ENCODE measurements at places on chromosomes 2 and 18.
A peak's percentile ranks its signal among the peaks of the same experiment; 100 is the strongest.

- no peak for DNase-seq
Observed at GRCh38 chr2:231542136-231542535, 11.9 kb upstream of the NMUR1 start.

DNA sequence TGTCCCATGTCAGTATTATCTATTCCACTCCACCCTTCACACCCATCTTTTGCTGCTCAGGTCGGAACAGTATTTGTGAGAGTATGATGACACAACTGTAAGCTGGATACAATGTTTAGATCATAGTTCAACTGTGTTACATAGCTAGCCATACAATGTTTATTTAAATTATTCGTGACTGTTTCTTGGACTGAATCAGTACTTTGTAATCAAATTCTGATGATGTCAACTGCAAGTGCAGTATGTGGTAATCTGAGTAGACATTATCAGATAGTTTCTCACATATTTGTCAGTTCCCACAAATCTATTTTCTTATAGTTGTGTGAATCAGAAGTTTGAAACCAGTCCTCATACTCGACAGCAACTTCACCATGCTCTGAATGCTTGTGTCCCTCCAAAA, 177.6 kb downstream of the ZNF407 start:
- no peak for DNase-seq

DNA sequence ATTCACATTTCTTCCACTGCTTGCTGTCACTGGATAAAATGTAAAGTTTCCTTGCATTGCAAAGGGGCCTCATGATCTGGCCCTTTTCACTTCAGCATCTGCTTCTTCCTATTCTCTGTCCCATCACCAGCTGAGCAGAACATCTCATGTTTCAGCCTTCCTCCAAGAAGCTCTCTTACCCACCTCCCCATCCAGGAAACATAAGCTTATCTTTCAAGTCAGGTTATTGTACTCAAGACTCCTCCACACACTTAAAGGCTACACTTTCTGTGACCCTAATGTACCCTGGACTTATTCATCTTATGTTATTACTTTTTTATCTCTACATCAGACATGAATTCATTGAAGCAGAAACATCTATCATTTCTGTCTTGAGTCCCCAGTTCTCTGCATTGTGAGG, 230.5 kb downstream of the PMAIP1 start:
- DNase-seq = no peak

- DNase-seq = no peak
Observed at GRCh38 chr2:215002500-215002899, 135.9 kb downstream of the ABCA12 start.

DNA sequence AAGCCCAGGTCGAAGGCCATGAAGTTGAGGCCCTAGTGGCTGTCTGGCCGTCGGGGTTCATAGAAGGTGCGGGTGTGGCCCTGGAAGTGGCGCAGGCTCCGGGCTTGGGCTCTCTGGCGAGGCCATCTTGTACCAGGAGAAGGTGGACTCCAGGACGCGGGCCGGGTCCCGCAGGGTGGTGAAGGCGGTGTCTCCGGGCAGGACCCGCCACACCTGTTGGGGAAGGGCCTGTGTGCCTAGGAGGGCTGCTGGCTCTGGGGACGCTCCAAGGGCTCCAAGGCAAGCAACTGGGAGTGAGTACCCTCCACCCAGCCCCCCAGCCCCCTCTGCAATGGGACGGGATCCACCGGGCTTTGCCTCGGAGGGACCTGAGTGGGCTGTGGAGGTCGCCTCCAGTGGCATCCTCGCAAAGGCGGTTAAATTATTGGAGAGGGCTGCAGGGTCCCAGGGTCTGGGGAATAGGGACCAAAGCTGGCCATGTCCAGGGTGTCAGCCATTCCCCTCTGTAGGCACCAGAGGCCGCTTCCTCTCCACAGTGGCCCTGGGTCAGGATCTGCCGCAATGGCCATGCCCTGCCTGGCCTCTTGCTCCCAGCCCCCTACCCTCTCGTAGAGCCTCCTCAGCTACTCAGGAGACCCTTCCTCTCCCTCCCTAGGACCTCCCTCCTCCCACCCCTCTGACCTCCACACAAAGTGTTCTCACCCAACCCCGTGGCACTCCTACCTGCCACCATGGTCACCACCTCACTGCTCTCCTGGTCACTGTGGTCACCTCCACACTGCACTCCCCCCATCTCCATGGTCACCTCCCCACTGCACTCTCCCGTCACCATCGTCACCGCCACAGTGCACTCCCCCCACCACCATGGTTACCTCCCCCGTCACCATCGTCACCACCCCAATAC, 10.3 kb downstream of the AQP12A start:
- no peak for DNase-seq

GRCh38 chr18:35283923-35284794, 5.9 kb downstream of the ZSCAN30 start:
- no peak for DNase-seq

DNA sequence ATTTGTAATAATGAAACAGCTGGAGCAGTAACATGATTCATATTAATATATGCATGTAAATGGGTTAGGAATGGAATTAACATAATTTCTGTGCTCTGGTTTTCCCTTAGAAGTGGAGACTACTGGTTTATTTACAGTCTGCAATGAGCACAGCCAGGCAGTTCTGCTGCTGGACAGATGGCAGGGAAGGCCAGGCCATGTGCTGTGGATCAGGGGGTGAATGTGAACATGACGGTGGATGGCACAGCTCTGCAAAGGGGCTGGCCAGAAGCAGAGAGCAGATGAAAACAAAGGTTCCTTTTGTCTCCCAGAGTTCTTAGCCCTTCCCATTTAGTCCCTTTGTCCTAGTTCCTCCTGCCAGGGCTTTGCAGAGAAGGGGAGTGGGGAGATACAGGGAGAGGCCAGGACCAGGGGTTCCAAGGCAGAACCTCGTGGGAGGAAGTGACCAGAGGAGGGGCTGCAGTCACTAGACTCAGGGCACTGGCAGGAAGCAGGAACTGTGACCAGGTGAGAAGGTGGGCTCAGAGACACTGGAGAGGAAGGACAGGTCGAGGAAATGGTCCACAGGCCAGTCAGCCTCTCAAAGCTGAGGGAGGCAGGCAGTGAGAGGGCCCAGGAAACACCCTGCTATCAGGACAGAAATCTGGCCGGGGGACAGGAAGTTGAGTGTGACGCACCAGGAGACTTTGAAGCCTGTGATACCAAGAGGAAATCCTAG, 112.9 kb upstream of the ATP8B1 start:
- DNase-seq = no peak

DNA sequence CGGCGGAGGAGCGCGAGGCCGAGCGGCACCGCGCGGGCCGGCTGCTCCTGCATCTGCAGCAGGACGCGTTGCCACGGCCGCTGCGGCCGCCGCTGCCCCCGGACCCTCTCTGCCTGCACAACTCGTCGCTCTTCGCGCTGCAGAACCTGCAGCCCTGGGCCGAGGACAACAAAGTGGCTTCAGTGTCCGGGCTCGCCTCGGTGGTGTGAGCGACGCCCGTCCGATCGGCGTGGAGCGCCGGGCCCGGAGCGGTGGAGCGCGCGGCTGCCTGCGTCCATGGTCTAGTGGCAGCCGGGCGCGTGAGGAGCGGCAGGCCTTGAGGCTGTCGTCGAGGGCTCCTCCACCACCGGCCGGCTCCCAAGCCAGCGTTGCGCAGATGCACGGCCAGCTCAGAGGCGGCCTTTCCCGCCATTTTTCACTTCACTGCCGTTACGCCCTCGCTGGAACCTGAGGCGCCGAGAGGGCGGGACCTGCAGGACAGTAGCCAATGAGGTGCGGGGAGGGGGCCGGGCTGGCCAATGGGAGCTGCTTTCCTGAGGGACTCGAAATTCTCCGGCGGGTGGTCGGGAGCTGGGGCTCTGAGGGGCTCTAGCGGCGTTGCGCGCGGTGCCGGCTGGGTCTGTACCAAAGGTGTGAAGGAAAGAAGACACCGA, 1.9 kb downstream of the TLX2 start:
- DNase-seq = peak; percentile 74

- DNase-seq = no peak
Observed at GRCh38 chr2:20291106-20291564, 59.5 kb downstream of the PUM2 start.

GRCh38 chr2:8309131-8309530, 372.7 kb upstream of the ID2 start:
- DNase-seq = no peak

DNA sequence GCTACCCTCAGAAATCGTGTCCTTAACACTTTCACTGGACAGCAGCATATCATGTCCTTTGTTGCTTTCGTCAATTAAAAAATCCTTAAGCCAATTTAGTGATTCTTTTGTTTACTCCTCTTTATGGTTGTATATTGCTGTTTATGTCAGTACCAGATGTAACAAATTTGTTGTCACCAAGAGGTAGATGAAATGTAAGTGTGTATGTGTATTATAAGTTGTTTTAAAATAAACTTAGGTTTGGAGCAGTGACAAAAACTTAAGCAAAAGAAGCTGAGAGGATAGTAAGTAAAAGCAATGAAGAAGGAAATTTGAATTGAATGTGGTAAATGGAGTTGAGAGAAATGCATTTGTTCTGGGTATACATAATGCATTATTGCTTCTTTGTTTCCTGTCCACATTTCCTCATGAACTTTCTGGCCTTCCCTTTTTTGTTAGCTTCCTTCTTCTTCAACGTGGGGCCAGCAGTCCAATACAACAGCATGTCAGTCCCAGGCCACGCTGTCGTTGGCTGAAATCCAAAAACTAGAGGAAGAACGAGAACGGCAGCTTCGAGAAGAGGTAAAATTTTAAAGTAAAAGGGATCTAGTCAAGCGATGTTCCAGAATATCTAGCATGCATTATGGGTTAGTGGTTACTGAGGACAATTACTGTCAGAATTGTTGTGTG, 30.5 kb upstream of the SNORC start:
- DNase-seq = no peak

DNA sequence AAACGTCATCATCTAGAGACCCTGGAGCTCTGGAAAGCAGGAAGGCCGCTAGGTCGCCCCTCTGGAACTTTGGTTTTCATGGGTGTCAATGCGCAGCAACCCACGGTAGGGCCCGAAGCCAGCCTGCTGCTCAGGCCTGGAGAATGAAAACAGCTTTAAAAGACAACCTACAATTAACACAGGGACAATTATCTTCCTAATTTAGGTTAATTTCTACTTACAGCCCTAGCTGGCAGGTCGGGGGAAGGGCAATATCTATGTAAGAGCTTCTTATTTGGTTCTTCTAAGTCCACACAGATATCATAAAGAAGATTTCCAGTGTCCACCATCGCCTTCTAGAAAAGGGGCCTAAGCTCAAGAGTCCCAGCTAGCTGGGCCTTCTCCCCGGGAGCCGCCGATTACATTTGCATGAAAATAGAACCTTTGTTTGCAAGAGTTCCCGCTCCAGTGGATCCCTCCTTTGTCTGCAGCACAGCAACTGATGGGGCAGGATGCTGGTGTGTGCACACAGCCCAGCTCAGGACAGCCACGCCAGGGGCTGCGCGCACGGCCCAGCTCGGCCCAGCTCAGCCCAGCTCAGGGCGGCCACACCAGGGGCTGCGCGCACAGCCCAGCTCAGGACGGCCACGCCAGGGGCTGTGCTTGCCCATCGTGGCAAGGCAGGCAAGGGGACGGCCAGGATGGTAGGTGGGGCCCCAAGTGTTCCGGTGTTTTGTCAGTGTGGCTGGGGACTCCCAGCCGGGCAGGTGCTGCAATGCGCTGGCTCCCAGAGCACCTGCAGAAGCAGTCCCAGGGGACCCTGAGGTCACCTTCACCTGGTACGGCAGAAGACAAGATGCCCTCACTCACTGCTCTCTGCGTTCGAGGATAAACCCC, 109.1 kb downstream of the HDAC4 start:
- no peak for DNase-seq

DNA sequence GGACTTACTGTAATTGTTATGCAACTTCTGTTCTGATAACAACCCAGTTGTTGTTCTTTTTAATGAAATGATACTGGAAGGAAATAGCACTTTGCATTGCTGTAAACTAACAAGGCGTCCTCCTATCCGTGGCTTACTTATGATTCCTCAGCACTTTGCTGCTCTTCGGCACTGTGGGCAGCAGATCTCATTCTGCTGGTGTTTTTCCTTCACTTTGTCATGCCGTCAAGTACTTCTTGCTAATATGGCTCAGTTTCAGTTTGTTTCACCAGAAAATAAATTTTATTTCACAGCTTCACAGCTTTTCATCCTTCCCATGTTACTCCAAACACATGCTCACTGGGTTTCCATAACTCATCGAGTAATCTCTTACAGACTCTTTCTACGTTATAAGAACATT, 289.3 kb downstream of the MEIS1 start:
- no peak for DNase-seq

DNA sequence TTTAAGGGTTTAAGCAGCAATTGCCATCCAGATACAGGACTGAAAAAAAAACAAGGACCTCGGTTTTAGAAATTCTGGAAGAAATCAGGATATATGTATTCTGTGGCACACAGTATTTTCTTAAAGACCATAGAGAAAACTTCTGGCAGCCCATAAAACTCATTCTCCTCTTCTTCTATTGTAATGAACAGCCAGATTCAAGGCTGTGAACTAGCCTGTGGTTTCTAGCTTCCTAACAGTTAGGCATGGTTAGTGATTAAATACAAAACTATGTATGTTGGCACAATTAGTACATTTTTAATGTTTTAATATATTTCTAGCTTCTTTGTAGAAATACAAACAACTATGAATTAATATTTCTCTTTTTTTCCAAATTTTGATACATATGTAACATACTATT, 555.7 kb downstream of the DSC3 start:
- DNase-seq = no peak

GRCh38 chr2:240708457-240708856, 16.8 kb downstream of the AQP12A start:
- no peak for DNase-seq

GRCh38 chr2:70785137-70785911, 5.1 kb downstream of the FIGLA start:
- DNase-seq = no peak

GRCh38 chr2:233789554-233789953, 11.4 kb downstream of the MROH2A start:
- no peak for DNase-seq

DNA sequence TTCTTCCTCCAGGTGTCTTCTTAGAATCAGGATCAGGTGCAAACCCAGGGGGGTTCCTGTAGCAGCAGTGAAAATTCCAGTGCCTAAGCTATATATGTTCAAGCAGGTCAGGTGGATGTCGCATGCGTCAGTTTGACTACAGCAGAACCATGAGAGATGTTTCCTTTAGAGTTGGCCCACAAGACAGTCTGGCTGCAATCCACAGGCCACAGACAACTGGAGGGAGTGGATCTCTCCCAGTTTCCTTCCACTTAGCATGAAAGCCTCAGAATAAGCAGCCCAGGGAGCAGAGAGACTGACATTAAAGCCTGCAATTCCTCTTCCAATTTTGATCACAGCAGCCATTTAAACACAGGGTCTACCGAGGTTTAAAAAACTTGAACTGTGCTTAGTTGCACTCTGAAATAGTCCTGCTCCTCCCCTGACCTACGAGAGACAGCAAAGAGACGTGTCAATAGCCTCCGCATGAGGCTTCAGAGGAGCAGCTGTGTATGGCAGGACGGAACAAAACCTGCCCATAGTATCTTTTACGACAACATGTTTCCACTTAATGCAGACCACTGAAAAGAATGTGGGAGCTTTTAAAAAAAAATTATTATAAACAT, 988 bp upstream of the KCNE4 start:
- DNase-seq = no peak

- no peak for DNase-seq
Observed at GRCh38 chr2:230684270-230685168, 28.1 kb upstream of the CAB39 start.

Measured in stimulated activated CD4-positive, alpha-beta T cell treated with anti-CD3 and anti-CD28 coated beads, Interleukin-1b, Interleukin-23, amount 100 ng/mL, for 1 hour (primary cell).